ENCODE measurements at places on chromosomes 5 and 9.

GRCh38 chr5:113519412-113519811 lies 5.9 kb downstream of the YTHDC2 start:
- DNase-seq = no peak

GRCh38 chr9:114613087-114613486 lies 2.0 kb downstream of the TMEM268 start:
- DNase-seq = no peak

DNA sequence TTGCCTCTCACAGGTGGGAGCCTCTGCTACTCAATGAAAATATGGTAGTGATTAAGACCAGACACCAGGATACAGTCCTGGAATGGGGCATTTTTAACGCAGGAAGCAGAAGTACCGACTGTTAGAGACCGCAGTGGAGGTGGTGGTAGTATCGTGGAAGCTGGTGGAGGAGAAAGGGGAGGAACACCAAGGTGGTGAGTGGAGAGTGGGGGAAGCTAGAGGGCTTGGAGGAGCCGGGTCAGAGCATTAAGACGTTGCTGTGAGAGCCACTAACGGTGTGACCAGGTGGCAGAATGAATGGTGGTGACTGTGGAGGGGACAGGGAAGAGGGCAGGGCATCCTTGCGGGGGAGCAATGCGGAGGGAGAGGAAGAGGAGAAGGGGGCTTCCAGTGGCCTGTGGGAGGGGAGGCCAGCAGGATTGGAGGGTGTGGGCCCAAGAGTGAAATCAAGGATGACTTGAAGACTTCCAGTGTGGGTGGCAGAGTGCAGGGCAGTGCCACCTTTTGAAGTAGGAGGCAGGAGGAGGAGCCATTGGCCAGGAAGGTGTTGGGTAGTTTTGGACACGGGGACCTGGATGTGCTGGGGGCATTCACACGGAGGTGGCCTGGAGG lies 1.6 kb upstream of the UBAC1 start:
- DNase-seq = no peak

- DNase-seq = no peak
Measured at GRCh38 chr5:178221853-178222252, 10.7 kb downstream of the PHYKPL start.

DNA sequence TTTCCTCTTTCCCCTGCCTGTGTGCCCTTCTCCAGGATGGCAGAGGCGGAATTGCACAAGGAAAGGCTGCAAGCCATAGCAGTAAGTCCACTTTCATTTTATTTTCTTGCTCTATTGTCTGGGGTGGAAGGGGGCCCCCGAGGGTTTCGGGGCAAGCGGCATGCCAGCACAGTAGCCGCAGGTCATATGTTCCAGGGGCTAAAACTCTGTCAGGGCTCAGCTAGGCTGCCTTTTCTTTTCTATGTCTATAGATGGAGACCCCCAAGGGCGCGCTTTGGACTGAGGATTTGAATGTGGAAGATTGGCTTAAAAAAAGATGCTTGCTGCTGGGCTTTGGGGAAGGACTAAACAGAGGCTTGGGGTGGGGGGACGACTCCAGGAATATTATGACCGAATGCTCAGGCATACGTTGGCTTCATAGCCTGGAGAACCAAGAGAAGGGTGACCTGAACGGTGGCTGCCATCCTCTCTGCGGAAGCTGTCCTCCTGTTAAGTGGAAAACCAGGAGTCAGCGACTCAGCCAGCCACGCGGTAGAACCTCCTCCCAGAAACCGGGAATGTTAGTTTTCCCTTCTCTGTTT lies 545 bp downstream of the PALM2AKAP2 start:
- DNase-seq = no peak

GRCh38 chr5:142664067-142664466 lies 21.8 kb downstream of the FGF1 start:
- DNase-seq = no peak

- DNase-seq = no peak
Measured at GRCh38 chr9:111094433-111094924, 56.2 kb upstream of the LPAR1 start.

DNA sequence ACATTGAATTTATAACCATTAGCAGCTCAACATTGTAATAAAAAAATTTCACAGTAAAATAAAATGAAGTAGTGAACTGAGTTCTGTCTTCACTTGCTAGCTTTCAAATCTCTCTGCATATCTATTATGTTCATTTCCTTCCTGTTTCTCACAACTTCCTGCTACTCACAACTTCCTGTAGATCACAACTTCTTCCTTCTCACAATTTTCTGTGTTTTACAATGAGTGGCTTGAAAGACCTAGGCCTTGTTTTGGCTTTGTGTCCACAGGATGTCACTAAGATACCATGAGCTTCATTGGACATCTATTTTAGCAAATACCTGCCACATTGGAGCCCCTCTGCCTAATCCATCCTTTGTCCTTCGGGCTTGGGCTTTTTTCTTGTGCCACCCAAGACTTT lies 480.3 kb upstream of the ADAMTS16 start:
- DNase-seq = no peak

GRCh38 chr5:14102666-14103065 lies 40.5 kb upstream of the TRIO start:
- DNase-seq = no peak

GRCh38 chr5:143379606-143380005 lies 23.9 kb downstream of the NR3C1 start:
- DNase-seq = no peak

DNA sequence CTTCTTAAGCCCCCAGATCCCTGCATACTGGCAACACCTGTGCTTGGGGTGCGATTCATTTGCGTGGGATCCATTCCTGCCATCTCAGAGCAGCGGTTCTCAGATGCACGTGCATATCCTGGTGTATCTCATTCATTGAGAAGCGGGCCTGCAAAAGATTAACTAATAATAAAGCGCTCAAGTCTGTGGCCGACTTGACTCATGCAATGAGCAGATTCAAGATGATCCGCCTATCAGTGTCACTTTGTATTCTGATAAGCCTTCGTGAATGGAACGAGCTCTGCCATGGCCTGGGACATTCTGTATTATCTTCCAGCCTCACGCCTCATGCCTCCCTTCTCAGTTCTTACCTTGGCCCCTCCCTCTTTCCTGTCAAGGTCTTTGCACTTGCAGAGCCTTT lies 22.3 kb downstream of the C1QTNF2 start:
- DNase-seq = no peak

Measured in NCI-H774 (cell line).